M059J (cell line): ENCODE measurements at places on chromosomes 5 and 9. TPM values are rescaled to one million over a fixed set of nuclear protein-coding genes. Genes with fewer than 3 reads are reported as not detected.

Gene RANBP3L
- 0.76 and 1.0 TPM in 2 replicates for total RNA-seq

Gene PTGR1
- 102 and 111 TPM in 2 replicates for total RNA-seq

Gene POU4F3
- 0.10 and 0.17 TPM in 2 replicates for total RNA-seq

Gene IRX4
- not detected in 2 replicates for total RNA-seq

Gene CATSPER3
- total RNA-seq, result not detected in 2 replicates

GRCh38 chr9:96148634-96149532 is 153.1 kb downstream of the HSD17B3 start:
- no peak for DNase-seq

DNA sequence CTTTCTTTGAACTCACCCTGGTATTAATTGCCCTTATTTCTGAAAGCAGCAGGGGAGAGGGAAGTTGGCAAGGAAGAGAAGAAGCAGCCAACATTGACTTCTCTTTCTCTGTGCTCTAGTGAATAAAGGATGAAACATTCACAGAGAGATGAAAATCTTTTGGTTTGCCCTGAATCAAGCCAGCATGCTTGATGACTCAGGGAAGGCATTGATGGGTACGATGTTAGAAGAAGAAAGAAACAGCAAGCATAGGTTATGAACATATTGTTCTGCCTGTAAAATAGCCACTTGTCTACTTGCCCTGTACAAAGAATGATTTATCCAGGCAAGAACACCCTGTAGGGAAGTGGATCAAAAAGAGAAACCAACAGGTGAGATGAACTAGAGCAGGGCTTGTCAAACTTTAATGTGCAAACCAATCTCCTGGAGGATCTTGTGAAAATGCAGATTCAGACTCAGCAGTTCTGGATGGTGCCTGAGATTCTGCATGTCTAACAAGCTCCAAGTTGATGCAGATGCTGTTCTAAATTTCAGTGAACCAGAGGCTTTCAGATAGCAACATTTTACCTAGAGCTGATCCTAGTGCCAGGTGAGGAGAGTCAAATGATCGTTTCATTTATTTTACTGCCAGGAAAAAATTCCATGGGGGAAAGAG is 586.6 kb upstream of the TLE4 start:
- DNase-seq, result peak; percentile 89

DNA sequence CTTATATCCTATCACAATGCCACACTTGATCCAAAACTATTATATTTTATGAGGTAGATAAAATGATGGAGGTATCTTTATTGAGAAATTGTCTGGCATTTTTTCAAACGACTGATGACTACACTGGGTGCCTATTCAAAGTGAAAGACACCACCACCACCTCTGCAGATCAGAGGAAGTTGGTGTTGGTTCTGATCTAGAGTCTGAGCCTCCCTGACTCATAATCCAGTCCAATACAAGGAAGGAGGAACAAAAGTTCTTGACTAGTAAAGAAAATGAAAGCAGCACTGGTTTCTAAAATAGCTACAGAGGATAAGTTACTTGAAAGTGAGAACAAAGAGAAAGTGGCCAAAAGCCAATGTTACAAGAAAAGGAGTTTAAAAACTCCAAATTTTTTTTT is 139.9 kb downstream of the RFX3 start:
- no peak for DNase-seq

DNA sequence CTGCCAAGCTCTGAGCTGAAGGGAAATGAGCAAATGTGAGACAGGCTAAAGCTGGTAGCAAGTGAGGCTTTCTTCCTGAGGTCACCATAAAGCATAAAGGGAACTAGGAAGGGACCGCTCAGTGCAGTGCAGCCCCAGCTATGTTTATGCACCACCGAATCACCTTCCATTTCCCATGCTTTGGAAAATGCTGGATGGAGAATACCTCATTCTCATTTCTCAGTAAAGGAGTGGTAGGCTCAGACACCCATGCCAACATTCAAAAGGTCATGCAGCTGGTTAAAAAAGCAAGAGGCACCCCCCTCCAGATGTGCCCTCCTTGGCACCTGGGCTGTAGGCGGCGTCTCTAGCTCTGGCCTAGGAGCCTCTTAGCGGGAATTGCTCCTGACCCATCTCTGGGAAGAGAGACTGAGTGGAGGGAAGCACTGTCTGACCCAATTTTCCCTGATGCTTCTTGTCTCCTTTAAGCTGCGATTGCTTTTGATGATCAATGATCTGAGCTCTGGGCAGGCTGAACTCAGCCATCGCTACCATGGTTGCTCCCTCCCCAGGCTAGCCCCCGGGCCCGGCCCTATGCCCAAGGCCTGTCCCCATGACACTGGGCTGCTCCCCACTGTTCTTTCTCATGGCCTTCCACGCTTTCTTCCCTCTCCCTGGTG is 58.7 kb downstream of the ZNF354C start:
- no peak for DNase-seq

DNA sequence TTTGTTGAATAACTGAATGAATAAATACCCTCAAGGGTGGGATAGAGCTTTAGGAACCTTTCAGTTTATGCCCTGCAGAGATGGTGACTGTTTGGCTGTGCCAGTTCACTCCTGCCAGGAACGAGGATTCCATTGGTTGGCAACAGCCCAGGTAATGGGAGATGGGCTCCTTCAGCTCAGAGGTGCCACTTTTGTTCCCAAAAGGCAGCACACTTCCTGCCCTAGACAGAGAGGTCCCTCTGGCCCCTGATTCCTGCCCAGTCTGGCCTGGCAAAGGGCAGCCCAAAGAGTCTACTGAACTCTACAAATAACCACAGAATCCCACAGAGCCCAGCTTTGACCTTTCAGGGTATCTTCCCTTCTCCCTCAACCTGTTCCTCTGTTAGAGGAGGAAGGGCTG is 1.6 kb downstream of the C9orf152 start:
- DNase-seq, result no peak

DNA sequence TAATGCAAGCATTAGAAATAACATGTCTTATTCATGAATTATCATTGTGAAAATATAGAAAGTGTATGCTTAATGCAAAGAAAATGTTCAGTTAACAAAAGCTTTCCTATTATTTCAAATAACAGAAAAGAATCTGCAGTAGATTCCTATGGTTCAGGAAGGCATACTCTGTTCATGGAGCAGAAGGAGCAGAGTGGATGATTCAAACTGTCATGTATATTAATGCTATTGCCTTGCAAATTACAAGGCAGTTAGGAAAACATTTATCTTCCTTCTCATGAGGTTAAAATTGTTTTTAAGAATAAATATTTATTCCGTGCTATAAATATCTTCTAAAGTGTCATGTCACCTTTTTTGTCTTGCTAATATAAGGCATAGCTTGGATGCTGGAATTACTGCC is 47.5 kb downstream of the PCSK1 start:
- no peak for DNase-seq

- no peak for DNase-seq
Observed at GRCh38 chr9:129359916-129360536, 182.0 kb upstream of the IER5L start.

DNA sequence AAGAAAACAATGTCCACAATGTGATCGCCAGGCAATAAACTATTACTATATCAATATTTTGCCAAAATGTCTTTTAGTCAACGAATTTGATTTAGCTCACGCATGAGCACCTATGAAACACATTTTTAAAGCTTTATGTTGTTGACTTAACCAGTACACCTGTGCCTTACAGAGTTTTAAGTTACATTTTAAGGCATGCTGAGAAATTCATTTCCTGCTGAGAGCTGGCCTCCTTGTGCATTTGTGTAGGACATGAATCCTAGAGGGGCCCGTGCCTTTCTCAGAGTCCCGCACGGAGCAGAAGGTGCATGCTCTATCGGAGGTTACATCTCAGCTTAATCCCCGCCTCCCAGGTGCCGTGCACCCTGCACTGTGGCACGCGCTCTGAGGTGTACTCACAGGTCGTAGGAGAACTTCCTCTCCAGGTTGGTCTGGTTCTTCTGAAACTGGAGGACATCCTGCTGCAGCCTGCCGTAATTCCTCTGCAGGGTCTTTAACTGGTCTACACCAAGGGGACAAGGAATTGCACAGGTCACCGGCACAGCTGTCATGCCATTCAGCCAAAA is 53.2 kb downstream of the GOLM1 start:
- DNase-seq, result no peak

GRCh38 chr9:131622523-131622922 is 77.2 kb downstream of the PRRT1B start:
- DNase-seq, result no peak
